Activated T-helper 2 cell treated with anti-CD3 and anti-CD28 coated beads, Interferon-gamma antibody, Interleukin-2, Interleukin-4, amounts not matched to agents 10 μg/mL and 5 μg/mL and 100 μg/mL, durations not matched to agents 14 hours and 24 hours and 36 hours (primary cell): ENCODE measurements at places on chromosomes 12 and 14. TPM values are rescaled to one million over a fixed set of nuclear protein-coding genes. Genes with fewer than 3 reads are reported as not detected.

GRCh38 chr14:51691176-51691575 lies 39.5 kb downstream of the FRMD6 start:
- DNase-seq: no peak

The LRIG3 gene
- 0.21 TPM in 2 replicates for total RNA-seq

The NGB gene
- total RNA-seq: not detected in 2 replicates

The RNASE7 gene
- not detected in 2 replicates for total RNA-seq

DNA sequence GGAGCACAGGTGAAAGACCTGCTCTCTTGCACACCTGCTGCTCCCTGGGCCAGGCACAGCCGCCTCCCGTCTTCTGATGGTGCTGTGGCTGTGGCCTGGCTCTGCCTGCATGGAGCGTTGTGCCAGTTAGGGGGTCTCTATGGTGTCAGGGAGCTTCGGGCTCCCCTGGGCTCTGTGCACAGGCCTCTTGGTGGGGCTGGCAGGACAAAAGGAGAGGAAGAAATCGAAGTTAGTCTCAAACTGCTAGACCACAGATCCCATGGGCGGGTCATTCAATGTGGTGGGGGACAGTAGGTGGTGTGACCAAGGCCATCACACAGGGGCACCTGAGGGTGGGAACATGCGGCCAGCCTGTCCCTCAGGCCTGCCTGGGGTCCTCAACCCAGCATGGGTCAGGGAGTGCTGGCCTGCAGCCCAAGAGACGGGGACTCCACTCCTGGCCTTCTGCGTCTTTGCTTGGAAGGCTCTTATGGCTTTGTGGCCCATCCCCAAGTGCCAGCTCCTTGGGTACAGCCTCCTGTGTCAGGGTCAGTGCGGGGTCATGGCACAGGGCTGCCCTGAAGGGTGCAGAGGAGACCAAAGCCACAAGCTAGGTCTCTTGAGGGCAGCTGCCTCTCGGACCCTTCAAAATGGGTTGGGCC lies 84.1 kb downstream of the KIF26A start:
- no peak for DNase-seq

- no peak for DNase-seq
Measured at GRCh38 chr14:36052063-36052462, 124.5 kb downstream of the PTCSC3 start.

The C12orf42 gene
- not detected in 2 replicates for total RNA-seq

DNA sequence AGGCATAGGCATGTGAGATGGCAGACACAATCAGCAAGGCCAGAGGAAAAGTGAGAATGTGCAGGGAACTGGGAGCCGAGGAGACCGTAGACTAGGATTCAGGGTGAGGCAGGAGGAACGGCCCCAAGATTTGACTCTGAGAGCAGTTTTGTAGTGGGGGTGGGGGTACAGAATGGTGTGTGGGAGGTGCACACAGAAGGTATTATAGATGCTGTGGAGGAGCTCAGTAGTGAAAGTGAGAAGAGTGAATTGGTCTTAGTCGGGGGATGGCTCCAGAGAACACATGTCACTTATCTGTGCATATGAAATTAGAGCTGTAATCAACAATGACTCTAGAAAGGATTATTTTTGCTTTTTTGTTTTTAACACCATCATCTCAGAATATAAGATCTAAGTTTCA lies 11.9 kb downstream of the ZNF664 start:
- DNase-seq: no peak

DNA sequence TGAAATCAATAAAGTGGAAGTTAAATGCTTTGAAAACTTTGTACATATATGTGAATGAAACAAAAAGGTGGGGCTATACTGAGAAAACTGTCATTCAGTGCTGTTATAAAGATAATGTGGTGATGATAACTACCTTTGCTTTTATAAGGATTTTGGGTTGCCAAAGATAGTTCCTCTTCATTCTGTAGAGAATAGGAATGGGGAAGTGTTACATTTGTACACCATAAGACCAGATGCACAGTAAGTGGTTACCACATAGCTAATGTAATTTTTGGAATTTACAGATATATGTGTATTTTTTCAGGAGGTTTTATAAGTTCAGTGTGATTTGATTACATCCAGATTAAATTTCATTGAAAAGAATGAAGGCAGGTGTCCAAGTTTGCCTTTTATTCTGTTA lies 18.1 kb downstream of the RAB21 start:
- no peak for DNase-seq

DNA sequence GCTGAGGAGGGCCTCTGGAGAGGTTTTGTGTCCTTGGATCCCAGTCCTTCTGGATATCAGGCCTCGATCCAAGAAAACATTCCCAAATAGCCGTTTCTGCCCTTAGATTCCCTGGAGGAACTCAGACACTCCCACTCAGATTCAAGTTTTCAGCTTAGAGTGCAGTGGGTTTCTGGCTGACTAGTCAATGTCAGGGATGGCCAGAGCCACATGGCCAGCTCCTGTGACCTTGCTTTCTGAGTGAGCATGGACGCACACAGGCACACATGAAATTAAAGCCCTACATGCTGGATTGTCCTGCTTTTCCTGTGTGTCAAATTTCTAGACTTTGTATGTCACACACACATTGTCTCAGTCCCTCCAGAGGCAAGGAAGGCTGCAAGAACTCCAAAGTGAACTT lies 86.2 kb downstream of the TNFAIP2 start:
- DNase-seq: no peak

The IL31 gene
- 54.3 and 55.9 TPM in 2 replicates for total RNA-seq

GRCh38 chr12:118358612-118359540 lies 13.8 kb downstream of the TAOK3 start:
- DNase-seq: no peak

- DNase-seq: no peak
Measured at GRCh38 chr12:84079626-84080025, 833.0 kb downstream of the SLC6A15 start.

The KRT77 gene
- not detected in 2 replicates for total RNA-seq

The KRT85 gene
- not detected in 2 replicates for total RNA-seq

The ELK3 gene
- total RNA-seq: 37.0 and 39.7 TPM in 2 replicates

DNA sequence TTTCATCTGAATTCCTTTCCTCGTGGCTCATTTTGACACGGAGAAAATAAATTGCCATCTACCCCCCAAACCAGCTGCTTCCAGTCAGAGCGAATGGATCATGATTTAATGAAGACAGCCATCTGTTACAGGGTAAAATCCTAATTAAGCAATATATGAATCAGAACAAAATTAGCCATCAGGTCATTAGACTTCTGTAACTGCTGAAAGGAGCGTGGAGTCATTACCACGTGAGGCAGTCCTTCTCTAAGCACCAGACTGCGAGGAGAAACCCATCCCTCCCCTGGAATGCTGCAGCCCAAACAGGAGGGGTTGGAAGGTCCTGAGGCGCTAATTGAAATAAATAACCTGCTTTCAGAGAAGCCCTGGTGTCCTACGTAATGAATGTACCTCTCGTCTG lies 51.1 kb upstream of the TCL1A start:
- DNase-seq: no peak

DNA sequence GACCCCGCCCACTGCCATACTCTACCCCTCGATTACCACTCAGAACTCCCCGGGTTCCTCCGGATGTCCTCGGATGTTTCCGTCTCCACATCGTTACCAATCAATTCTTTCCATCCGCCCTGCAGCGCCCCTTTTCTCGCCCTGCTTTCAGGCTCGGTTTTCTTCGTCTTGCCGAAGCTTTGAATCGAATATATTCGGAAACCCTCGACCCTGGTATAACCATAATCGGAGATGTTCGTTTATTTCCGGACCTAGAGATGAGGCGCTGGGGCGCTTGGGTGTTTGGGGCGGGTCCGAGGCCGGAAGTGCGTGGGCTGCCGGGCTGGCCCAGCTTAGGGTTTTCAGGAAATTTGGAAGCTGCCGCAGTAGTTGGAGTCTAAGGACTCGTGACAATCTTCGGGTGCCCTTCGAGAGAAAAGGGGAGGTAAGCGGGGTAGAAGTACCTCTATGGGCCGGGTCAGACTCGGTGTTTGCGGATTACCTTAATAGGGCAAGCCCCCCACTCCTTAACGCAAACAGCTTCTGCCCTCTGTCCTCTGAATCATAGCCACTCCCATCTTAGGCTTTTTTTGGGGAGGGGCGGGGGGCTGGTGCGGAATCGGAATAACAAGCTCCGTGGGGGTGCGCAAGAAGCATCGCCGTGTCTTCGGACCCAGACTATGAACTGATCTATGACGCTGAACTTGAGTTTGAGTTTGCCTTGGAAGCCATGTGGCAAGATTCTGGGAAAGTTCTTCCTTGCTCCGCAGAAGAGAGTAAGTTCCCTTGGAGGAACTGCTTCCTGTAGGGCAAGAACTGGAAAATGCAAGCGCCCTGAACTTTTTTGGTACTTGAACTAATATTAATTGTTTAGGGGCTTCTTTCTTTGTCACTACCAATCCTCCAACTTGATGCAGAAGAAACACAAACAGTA lies at the start of gene C14orf119:
Gene C14orf119, plus strand, starts transcription at position 310 of the 913 bp plus-strand sequence. CDS start 2,154 bp downstream, outside the sequence.
- peak; percentile 99 for DNase-seq

- peak; percentile 49 for DNase-seq
Measured at GRCh38 chr14:73759183-73759713, 45.1 kb upstream of the PNMA1 start.

DNA sequence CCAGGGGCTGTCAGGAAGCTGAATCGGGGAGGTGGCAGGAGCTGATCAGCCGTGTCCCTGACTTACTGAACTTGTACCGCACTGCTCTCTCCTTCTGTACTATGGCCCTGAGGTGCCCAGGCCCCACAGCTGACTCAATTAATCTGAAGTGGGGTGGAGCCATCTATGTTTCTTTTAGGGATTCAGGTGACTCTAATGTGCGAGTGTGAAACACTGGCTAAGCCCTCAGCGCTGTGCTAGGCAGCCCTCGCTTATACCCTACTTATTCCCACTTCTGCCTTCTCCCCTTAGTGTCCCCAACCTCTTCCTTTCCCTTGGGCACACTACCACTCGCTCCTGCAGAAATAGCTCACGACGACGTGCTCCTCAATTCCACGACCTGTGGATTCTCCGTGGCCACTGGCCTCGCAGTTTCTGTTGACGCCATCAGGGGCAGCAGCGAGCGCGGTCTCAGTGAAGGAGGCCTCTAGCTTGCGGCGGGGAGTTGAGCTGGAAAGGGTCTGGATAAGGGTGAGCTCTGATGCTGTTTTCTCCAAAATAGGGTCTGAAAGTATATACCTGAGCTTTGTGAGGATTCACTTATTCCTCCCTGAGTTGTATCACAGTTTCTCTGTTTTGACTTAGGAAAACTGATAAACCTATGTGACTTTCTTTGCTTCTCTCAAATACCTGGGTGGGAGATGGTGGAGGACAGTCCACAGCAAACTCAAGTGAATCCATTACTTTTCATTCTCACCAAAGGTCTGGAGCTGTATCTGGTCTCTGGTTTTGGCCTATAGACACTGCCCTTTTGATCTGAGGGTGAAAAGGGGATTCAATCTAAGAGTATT lies 167.6 kb downstream of the SLC41A2 start:
- peak; percentile 16 for DNase-seq

DNA sequence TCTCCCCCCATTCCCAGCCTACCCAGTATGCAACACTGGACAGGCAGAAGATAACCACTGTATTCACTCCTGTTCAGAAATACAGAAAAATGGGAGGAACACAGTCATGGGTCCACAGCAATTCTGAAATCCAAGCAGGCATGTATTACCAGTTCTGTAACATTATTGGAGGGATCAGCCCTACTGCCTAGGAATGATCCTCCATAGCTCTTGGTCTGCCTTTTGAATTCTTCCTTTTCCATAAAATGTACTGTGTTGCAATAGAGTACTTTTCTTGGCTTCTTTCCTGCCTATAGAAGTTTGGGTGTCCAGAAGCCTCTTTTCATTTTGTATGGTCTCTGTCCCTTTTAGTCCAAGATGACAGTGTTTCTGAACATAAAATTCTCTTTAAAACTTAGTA lies 46.5 kb downstream of the SPATS2 start:
- DNase-seq: no peak

DNA sequence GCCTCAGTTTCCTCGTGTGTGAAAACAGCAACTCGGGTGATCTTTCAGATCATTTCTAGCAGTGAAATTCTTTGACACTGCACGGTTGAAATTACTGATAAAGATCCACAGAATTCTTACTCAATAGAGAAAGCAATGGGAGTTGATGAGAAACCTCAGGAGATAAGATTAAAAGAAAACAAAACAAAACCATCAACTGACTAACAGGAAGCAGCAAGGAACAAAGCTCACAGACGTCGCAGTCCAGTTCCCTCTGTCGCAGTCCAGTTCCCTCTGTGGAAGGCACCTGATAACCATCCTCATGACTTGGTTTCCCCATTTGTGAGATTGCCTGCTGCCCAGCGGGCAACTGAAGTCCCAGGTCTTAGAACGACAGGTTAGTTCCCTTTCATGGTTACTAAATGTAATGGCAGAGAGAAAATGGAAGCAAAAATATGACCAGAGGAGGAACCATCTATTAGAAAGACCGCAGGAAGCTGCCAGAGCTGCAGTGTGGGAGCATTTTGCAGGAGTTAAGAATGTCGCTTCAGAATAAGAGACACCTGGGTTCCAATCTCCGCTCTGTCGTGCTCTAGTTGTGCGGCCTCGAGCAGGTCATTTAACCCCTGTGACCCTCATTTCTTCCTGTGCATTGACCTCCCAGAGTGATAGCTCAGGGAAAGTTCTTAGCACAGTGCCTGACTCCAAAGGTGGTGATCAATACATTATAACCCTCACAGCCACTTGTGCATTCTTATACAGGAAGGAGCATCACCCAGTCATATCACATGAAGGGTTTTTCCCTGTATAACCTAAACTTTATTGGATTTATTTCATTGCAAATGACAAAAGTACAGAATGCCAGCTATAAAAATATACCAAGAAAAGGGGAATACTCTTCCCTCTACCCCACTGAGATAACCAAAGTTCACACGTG lies 5.1 kb upstream of the MED13L start:
- no peak for DNase-seq

The EIF5 gene
- total RNA-seq: 261 TPM in 2 replicates

The RNASE13 gene
- total RNA-seq: not detected in 2 replicates
